Fibroblast of skin of abdomen (primary cell): ENCODE measurements at places on chromosomes 11 and 22.

- peak; percentile 9 for DNase-seq
Measured at GRCh38 chr11:113896156-113896879, 8.3 kb upstream of the HTR3B start.

DNA sequence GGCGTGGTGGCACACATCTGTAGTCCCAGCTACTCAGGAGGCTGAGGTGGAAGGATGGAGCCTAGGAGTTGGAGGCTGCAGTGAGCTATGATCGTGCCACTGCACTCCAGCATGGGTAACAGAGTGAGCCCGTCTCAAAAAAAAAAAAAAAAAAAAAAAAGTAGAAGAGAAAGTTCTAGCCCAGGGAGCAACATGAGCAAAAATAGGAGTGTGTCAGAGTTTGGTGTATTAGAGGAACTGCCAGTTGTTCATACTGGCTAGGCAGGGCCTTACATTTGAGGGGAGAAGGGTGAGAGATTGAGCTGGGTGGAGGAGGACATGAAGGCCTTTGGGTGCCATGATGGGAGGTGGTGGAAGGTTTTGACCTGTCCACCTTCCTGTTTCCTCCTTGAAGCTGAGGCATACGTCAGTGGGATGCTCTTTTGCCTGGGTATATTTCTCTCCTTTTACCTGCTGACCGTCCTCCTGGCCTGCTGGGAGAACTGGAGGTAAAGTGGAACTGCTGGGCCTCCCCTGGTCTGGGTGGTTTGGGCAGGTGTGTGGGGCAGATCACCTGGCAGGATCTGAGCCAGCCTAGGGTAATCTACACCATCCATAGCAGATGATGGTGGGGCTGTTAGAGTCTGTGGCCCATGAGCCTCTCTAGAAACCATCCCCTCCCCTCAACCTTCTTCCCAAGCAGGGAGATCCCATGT, 7.3 kb downstream of the SIDT2 start:
- no peak for DNase-seq

DNA sequence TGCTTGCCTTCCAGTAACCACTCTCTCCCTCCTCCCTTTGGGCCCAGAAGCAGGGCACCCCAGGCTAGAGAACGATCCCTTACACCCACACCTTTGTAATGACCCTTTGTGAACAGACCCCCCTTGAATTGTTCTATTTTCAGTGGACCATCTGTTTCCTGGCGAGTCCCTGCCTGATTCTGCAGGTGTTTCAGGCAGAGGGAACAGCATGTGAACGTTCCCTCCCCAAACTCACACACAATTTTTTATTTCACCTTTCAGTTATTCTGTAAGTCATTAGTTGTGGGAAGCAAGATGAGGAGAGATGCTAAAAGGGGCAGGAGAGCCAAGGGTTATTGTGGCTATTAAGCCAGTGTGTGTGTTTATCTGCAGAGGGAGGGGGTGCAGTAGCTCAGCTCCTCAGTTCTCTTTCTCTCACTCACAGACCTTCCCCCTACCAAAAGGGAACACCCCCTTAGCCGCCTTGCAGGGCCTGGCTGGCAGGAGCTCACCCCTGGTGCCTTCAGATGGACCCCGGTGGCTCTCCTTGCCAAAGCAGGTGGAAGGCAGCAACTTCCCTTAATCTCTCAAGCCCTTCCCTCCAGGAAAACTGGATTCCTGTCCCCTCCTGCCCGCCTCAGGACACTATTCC, 64.8 kb upstream of the SPON1 start:
- no peak for DNase-seq

GRCh38 chr11:7578276-7578955, 64.6 kb downstream of the PPFIBP2 start:
- no peak for DNase-seq

GRCh38 chr11:128892866-128893565, 1.9 kb downstream of the KCNJ5 start:
- DNase-seq, result no peak

GRCh38 chr22:29184849-29185490, 20.7 kb upstream of the EMID1 start:
- no peak for DNase-seq

- DNase-seq, result peak; percentile 60
Measured at GRCh38 chr22:22168190-22168940, 76.2 kb upstream of the VPREB1 start.

- no peak for DNase-seq
Measured at GRCh38 chr11:65130631-65131416, 3.5 kb downstream of the SYVN1 start.

- DNase-seq, result no peak
Measured at GRCh38 chr22:29190051-29190450, 15.6 kb upstream of the EMID1 start.
